ENCODE measurements at places on chromosomes 3 and 15. TPM values are rescaled to one million over a fixed set of nuclear protein-coding genes. Genes with fewer than 3 reads are reported as not detected.
A peak's percentile ranks its signal among the peaks of the same experiment; 100 is the strongest.

IGDCC3 gene
- not detected for total RNA-seq

TTLL13 gene
- total RNA-seq, result 0.46 TPM

- no peaks in the 10 kb centered on the region for H3K27me3 ChIP-seq
- H3K4me1 ChIP-seq, result no peaks in the 10 kb centered on the region
Measured at GRCh38 chr3:172355836-172356235, 92.4 kb downstream of the GHSR start.

GRCh38 chr3:15391007-15391406, 36.3 kb downstream of the METTL6 start:
- H3K27me3 ChIP-seq, result no peaks in the 10 kb centered on the region
- no peaks in the 10 kb centered on the region for H3K36me3 ChIP-seq
- no peak overlapping the region for H3K27ac ChIP-seq
- DNase-seq, result no peak

DNA sequence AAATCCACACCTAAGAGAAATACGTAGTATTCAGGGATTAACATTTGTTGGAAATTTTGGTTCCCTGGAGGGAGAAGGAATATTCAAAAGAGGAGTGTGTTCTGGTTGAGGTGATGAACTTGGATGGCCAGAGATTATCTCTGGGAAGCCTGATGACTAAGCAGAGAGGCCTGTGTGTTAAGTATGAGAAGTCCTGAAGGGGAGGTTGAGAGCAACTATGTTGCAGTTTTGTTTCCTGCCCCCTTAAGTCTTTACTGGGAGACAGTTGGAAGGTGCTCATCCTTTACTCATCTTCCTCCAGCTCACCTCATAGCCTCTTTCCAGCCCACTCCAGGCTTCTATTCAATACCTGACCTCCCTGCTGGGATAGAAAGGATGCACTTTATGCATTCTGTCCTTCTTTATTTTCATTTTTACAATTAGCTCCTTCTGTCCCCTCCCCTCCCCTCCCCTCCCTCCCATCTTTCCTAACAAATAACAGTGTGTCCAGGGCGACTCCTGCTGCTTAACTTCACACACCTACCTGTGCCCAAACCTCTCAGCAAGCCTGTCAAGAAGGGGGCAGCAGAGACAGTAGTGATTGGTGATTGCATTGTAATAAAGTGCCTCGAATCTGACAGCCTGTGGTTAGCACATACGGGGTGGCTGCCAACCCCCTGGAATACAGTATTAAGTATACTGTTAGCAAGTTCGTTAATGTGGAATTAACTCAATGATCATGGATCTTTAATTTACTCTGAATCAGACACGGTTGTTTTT, 11.9 kb downstream of the RAP2B start:
- DNase-seq, result no peak
- H3K4me1 ChIP-seq, result no peaks in the 10 kb centered on the region
- H3K36me3 ChIP-seq, result no peaks in the 10 kb centered on the region
- no peak overlapping the region for H3K4me3 ChIP-seq
- no peak overlapping the region for H3K27ac ChIP-seq

ISL2 gene
- total RNA-seq, result not detected

- no peak for DNase-seq
- no peaks in the 10 kb centered on the region for H3K4me1 ChIP-seq
- no peak overlapping the region for H3K27ac ChIP-seq
- H3K4me3 ChIP-seq, result no peak overlapping the region
- peaks cover 12% of the 10 kb centered on the region for H3K36me3 ChIP-seq
Measured at GRCh38 chr15:72341361-72341760, 21.4 kb upstream of the CELF6 start.

DNA sequence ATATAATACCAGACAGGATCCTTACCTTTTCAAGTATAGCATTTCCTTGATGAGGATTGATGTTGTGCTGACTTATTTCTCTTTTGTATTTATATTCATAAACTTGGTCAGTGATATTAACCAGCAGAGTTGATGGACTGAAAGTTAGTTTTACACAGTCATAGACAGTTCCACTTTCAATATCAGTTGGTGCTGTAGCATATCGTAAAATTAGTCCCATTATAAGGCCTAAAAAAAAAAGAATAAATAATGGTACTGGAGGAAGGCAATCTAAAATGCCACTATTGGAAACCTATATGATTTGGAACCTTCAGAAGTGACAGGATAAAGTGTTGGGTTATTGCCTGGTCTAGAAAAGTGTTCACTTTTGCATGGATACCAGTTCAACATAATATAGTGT, 16.3 kb downstream of the SLC9A9 start:
- H3K4me1 ChIP-seq, result no peaks in the 10 kb centered on the region
- DNase-seq, result no peak
- no peaks in the 10 kb centered on the region for H3K36me3 ChIP-seq
- no peak overlapping the region for H3K27ac ChIP-seq

AADACL2 gene
- total RNA-seq, result not detected

PPP2R3A gene
- 1.9 TPM for total RNA-seq

GRCh38 chr3:119580067-119580760, 922 bp downstream of the ADPRH start:
- no peaks in the 10 kb centered on the region for H3K36me3 ChIP-seq
- peak overlapping the region; percentile 76 for H3K27ac ChIP-seq
- peak overlapping the region; percentile 46 for H3K4me3 ChIP-seq
- H3K27me3 ChIP-seq, result no peaks in the 10 kb centered on the region

ZBED2 gene
- not detected for total RNA-seq

DNA sequence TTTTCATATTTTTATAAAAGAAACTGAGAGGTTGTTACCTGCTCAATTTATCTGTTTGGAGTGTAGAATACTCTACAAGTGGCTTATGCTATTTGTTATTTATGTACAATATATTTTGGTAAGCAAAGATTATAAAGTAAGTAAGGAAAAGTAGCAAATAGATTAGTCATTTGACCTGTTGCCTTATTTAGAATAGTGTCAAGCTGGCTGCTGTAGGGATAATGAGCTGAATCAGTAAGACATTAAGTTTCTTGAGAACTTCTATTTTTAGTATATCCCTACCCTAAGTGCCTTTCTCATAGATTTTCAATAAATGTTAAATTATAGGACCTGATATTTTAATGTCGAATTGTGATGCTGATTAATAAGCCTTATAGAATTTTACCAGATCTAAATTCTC, 37.2 kb downstream of the ECT2 start:
- H3K27me3 ChIP-seq, result no peaks in the 10 kb centered on the region
- H3K27ac ChIP-seq, result no peak overlapping the region
- no peak overlapping the region for H3K4me3 ChIP-seq
- H3K36me3 ChIP-seq, result no peaks in the 10 kb centered on the region

DNA sequence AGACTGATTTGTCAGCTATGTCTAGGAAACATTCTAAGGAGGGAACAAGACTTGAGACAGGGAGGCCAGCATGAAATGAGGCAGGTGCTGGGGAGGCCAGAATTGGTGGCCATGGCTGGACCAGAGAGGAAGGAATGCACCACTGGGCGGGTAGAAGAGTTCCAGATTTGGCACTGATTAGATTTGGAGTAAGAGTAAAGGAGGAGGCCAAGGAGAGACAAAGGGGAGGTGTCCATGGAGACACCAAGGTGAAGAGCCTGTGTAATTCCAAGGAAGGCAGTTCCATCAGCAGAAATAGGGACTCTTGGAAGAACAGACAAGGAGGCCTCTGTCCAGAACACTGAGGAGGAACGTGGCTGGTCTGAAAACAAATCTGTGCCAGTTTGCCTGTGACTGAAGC, 1.8 kb downstream of the ARNT2 start:
- H3K4me1 ChIP-seq, result no peaks in the 10 kb centered on the region
- DNase-seq, result no peak
- no peaks in the 10 kb centered on the region for H3K27me3 ChIP-seq
- no peaks in the 10 kb centered on the region for H3K36me3 ChIP-seq
- H3K27ac ChIP-seq, result no peak overlapping the region
- no peak overlapping the region for H3K4me3 ChIP-seq

- no peak overlapping the region for H3K27ac ChIP-seq
- no peaks in the 10 kb centered on the region for H3K4me1 ChIP-seq
- no peak overlapping the region for H3K4me3 ChIP-seq
- no peak for DNase-seq
- H3K36me3 ChIP-seq, result no peaks in the 10 kb centered on the region
- no peaks in the 10 kb centered on the region for H3K27me3 ChIP-seq
Measured at GRCh38 chr15:62782896-62783295, 259.7 kb upstream of the TPM1 start.

SPATA12 gene
- not detected for total RNA-seq

SLC12A1 gene
- 1.2 TPM for total RNA-seq

- H3K27me3 ChIP-seq, result no peaks in the 10 kb centered on the region
- no peak for DNase-seq
- H3K4me1 ChIP-seq, result no peaks in the 10 kb centered on the region
Measured at GRCh38 chr3:2099028-2099671, 484 bp downstream of the CNTN4 start.

DNA sequence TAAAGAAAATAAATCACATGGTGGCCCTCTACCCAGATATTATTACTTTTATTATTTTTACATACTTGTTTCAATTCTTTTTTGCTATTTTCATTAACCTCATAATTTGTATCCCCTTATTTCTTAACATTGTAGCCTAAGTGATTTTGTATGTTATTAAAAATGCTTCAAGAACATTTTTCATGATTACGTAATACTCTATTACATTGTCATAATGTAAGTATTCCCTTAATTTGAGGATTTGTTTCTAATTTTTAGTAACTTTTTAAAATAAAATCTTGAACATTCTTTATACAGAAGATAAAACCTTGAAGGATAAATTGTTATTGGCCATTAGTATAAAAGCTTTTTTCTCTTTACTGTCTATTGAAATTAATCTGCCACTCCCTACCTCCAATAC, 89.0 kb downstream of the DCUN1D1 start:
- no peak overlapping the region for H3K4me3 ChIP-seq
- H3K27ac ChIP-seq, result no peak overlapping the region
- H3K27me3 ChIP-seq, result no peaks in the 10 kb centered on the region
- DNase-seq, result no peak
- peaks cover 61% of the 10 kb centered on the region for H3K4me1 ChIP-seq

LINGO1 gene
- 0.39 TPM for total RNA-seq

GRCh38 chr3:178703268-178703975, 167.2 kb downstream of the KCNMB2 start:
- no peaks in the 10 kb centered on the region for H3K36me3 ChIP-seq
- H3K27me3 ChIP-seq, result no peaks in the 10 kb centered on the region
- no peak overlapping the region for H3K4me3 ChIP-seq
- H3K27ac ChIP-seq, result no peak overlapping the region

GRCh38 chr3:11635680-11636393, 7.9 kb downstream of the VGLL4 start:
- no peak overlapping the region for H3K27ac ChIP-seq
- no peak for DNase-seq
- peaks cover 7% of the 10 kb centered on the region for H3K4me1 ChIP-seq
- H3K4me3 ChIP-seq, result no peak overlapping the region
- H3K27me3 ChIP-seq, result no peaks in the 10 kb centered on the region

- no peaks in the 10 kb centered on the region for H3K27me3 ChIP-seq
- no peaks in the 10 kb centered on the region for H3K36me3 ChIP-seq
- no peak overlapping the region for H3K27ac ChIP-seq
- DNase-seq, result no peak
Measured at GRCh38 chr3:186519021-186519658, 25.0 kb downstream of the CRYGS start.

USP19 gene
- 33.7 TPM for total RNA-seq

DNA sequence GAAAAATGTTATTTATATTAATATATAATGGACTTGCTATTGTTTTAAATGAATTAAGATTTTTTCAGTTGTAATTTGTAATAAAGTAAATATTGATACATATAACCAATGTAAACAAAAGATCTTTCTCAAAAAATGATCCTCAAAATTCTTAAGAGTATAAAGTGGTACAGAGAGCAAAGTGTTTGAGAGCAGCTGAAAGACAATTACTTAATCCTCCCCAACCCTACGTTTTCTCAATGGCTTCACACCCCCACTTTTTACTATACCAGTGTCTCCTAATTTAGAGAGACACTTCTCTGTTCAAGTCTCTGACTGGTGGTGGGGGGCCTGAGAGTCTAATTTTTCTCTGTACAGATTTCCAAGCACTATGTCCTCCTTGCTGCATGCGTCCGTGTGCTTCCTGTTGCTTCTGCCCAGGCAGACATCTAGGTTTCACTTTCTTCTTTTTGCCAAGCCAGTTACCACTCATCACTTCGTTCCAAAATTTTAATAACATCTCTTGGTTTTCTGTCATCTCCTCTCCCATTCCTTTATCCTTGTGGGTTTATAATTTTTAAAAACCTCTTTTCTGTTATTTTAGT, 276.3 kb upstream of the DNAJC19 start:
- no peaks in the 10 kb centered on the region for H3K4me1 ChIP-seq
- peak overlapping the region; percentile 14 for H3K4me3 ChIP-seq
- no peak overlapping the region for H3K27ac ChIP-seq
- no peaks in the 10 kb centered on the region for H3K36me3 ChIP-seq
- no peak for DNase-seq
- H3K27me3 ChIP-seq, result no peaks in the 10 kb centered on the region

DNA sequence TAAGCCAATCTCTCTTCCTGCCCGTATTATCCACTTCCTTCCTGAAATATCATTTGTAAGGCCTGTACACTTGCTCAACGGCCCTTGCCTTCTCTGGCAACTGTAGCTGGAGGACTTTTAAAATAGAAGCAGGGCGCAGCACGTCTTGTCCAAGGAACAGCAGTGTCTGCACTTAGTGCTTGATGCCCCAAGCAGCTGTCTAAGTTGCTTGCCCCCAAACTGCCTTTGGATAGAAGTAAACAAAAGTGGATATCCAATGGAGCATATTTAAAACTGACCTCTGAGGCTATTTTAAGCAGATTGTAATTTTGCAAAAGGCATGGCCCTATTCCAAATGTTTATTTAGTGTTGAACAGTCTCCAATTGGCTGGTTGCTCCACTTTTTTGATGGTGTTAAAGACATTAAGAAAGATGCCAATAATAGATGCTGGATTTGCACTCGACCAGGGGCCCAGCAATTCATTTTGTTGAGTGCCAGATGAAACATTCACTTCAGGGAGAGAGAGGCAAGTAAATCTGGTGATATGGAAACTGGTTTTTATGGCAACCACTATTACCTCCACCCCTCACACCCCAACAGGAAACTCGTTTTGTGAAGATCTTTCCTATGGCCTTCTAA, 526.8 kb upstream of the TBL1XR1 start:
- H3K27me3 ChIP-seq, result no peaks in the 10 kb centered on the region
- H3K27ac ChIP-seq, result no peak overlapping the region
- no peaks in the 10 kb centered on the region for H3K4me1 ChIP-seq
- H3K4me3 ChIP-seq, result no peak overlapping the region
- H3K36me3 ChIP-seq, result no peaks in the 10 kb centered on the region

DNA sequence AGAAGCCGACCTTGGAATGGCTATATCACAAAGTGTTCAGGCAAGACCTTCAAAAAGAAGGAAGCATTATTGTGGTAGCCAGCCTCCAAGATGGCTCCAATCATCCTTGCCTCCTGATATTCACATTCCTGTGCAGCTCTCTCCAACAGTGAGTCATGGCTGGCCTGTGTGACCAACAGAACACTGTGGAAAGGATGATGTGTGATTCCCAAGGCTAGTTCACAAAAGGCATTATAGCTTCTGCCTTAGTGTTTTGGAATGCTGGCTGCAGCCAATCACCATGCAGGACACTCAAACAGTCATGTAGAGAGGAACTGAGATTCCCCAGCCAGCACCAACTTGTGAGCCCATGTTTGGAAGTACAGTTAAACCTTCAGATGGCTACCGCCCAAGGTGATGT, 102.6 kb downstream of the EFL1 start:
- no peak overlapping the region for H3K27ac ChIP-seq
- H3K4me1 ChIP-seq, result no peaks in the 10 kb centered on the region
- no peaks in the 10 kb centered on the region for H3K36me3 ChIP-seq

CFAP161 gene
- 0.42 TPM for total RNA-seq
